Activated CD8-positive, alpha-beta memory T cell treated with anti-CD3 and anti-CD28 coated beads for 1 hour (primary cell): ENCODE measurements at places on chromosomes 4 and X.

DNA sequence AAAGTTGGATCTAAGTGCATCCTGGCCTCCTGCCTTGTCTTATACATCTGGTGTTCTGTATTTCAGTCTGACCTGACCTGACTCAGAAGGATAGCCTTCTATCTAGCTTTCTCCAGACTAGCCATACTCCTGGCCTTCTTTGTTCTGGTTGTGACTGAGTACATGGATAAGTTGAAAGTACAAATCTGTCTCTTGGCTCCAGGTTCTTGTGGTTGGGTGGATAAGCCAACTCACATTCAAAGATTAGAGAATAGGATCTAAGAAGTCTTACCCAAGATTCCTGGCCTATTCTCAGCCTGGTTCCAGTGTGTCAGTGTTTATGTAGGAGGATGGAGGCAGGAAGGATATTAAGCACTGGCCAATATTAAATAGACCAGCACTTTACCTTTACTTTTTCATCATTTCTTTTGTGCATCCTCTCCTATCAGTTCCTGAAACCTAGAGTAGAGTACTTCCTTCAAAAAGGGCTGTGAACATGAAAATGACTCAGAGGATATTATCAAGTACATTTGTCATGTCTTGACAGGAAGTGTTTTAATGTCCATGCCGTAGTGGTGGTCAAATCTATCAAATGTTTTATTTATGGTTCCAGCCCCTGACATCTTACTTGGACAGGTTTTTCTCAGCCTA lies 123.5 kb downstream of the IL15 start:
- DNase-seq: no peak

DNA sequence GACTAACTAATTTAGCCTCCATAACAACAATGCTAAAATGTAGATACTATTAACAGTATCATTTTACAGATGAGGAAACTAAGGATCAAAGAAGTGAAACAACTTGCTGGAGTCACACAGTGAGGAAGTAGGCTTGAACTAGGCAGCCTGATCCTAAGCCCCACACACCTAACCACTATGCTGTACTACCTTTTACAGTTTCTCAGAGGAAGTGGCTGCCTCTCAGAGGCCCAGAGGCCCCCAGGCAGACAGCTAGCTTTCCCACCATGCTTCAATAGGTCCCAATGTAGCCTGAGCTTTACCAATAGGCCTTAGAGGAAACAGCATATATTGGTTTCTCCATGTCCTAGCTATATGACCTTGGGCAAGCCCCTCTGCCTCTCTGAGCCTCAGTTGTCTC lies 69.4 kb upstream of the PJA1 start:
- no peak for DNase-seq

DNA sequence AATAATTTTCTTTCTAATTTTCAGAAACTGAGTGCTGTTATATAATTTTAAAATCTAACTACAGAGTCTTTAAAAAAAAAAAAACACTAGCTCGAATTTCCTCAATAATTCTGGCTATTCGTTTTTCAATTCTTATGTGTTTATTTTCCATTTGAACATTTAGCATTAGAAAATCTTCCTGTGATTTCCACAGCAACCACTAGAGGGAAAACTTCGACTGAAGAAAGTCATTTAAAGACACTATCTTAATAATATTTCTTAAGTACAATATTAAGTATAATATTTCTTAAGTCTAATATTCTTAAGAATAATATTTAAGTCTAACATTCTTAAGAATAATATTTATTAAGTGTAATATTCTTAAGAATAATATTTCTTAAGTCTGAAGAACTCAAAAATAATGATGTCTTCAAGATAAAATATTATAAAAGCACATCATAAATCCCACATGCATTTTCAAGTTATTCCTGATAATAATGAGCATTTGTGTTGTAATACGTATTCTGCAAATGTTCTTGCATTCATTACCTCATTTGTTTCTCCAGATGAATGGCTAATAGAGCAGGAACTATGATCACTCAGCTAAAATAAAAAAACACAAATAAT lies 118.4 kb upstream of the WDR17 start:
- DNase-seq: no peak

DNA sequence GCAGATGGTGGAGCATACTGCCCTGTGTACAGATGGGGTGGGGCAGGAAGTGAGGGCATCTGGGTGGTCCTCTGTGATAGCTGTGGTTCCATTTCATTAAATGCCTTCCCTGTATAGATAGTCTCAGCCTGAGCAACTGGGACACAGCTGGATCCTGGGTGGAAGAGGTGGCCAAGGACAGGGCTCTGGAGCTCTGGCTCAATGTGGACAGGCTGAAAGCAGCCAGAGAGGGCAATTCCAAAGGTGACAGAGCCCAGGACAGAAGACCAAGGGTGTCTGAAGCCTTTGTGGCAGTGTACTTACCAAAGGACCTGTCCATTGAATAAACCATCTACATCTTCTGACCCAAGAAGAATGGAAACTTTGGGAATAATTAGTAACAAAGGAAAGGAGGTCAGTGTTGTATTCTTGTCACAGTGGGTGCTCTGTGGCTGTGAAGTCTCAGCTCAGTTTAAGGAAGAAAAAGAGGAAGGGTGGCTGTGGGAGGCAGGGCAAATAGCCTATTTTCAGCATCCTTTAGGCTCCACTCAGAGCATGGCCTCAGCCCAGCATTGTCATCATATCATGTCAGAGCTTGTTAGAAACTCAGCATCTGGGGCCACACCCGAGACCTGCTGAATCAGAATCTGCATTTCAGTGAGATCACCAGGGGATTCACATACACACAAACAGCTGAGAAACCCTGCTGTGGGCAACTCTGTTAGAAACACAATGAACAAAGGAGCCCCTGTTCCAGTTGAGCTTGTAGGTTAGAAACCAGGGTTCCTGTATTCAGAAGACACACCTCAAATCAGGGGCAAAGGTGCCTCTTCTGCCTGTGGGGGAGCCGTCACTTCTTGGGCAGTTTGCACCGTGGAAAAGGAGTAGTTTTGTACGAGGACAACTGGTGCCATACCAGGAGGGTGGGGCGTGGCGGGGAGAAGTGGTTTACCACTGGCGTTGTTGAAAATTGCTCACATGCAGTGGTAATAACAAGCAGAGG lies 168.6 kb downstream of the PTTG2 start:
- no peak for DNase-seq

DNA sequence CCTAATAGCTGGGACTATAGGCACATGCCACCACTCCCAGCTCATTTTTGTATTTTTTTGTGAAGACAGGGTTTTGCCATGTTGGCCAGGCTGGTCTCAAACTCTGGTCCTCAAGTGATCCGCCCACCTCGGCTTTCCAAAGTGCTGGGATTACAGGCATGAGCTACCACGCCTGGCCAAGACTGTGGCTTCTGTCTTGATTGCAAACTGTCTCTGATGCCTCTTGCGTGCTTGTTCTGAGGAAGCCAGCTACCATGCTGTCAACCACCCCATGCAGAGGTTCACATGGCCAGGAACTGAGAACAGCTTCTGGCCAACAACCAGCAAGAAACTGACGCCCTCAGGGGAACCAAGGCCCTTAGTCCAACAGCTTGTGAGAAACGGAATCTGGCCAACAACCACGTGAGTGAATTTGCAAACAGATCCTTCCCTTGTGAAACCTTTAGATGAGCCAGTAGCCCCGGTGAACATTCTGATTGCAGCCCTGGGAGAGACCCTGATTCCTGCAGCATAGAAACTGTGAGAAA lies 71.2 kb downstream of the SUPT20HL2 start:
- DNase-seq: no peak

DNA sequence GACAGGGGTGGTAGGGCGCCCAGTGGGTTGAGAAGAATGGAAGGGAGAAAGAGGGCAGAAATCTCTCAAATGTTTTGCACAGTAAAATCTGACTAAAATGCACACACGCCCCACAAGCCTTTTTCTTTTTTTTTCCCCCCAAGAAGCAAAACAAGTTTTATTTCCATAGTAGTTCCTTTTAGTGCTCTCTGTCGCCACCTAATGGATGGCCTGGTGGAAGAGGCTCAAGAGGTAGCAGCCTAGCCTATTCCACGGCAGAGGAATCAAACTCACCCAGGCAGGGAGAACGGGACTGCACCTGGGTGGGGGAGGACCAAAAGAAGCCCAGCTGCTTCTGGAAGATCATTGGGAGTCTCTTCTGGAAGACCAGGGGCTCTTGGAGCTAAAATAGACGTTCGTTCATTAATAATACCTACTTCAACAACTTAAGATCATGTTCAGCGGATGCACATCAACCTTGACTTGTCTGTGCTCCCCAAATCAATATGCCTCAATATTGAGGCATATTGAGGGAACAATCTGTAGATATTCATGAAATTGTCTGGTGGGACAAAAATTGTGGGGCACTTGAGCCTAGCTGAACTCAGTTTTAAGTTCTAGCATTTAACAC lies 31.6 kb upstream of the IRAK1 start:
- DNase-seq: peak; percentile 47

DNA sequence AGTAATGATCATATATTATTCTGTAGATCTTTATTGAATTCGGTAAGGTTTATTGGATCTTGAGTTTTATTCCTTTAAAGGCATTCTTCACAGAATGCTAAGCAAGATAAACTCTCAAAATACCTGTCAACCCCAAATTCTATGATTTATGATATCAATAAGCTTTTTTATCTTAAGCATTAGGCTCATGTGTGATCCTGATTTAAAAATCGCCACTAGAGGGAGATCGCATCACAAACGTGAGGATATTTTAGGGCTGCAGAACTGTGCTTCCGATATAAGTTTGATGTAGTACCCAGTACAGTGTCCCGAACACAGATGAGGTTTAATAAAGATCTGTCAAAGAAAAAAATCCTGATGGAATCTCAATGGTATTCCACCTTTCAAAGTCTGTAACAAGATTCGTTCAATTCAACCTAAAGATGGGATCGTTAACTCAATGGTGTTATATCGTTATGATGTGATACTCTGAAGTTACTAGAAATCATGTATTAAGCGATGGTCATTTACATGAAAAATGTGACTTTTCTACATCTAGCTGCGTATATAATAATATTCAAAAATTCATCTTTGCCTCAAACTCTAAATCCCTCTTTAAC lies 169.0 kb downstream of the CORIN start:
- no peak for DNase-seq

GRCh38 chr4:92406488-92406887 lies 102.7 kb downstream of the GRID2 start:
- no peak for DNase-seq

GRCh38 chr4:88989990-88990389 lies 67.0 kb downstream of the FAM13A start:
- no peak for DNase-seq

DNA sequence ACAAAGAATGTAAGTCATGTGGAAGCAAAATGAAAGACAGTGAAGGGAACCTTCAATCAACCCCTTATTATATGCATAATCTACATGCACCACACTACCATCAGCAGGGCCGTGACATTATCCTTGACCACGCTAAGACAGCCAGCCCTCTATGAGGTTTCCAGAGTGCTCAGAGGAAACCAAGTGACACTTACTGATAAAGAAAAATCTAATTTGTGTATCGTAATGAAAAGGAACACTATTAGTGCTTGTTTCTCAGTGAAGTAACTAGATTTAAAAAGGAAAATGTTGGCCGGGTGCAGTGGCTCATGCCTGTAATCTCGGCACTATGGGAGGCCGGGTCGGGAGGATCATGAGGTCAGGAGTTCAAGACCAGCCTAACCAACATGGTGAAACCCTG lies 56.4 kb downstream of the ABCG2 start:
- no peak for DNase-seq

DNA sequence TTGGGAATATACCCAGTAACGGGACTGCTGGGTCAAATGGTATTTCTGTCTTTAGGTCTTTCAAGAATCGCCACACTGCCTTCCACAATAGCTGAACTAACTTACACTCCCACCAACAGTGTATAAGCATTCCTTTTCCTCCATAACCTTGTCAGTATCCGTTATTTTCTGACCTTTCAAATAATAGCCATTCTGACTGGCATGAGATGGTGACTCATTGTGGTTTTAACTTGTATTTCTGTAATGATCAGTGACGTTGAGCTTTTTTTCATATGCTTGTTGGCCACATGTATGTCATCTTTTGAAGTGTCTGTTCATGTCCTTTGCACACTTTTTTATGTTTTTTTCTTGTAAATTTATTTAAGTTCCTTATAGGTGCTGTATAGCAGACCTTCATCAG lies 81.2 kb downstream of the ADAM29 start:
- no peak for DNase-seq

DNA sequence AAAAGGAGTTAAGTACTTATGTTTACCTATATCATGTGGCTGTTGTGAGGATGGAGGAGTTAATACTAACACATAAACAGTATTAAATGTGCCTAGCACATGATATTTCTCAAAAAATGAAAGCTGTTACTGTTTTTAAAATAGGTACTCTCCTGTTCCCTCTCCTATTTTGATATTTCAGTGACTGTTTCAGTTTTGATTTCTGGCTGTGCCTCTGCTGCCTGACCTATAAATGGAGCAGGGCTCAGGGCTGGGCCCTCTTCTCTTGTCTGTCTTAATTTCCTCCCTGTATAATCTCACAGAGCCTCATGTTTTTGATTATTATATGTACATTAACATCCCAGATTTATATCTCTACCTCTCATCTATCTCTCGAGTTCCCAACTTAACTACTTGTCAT lies 93.3 kb downstream of the UGT8 start:
- DNase-seq: no peak

GRCh38 chrX:91039777-91040176 lies 394.9 kb upstream of the PABPC5 start:
- DNase-seq: no peak

GRCh38 chr4:65353098-65353497 lies 317.2 kb downstream of the EPHA5 start:
- DNase-seq: no peak
